CD4-positive, alpha-beta T cell treated with Interferon alpha-2 for 1 hour (primary cell): ENCODE measurements at places on chromosomes 6 and 20.

DNA sequence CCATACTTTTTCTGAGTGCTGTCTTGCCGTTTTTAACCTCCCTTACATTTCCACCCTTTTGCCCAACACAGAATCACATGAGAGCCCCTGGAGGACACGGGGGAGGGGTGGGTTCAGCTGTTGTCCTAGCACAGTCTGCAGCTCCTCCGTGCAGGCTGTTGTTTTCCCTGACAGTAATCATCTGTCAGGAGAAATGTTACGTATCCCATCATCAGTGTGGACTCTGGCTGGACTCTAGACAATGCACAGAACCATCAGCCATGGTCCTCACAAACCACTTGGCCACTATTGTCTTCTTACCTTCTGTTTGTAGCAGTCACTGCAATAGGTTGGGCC lies 92.1 kb downstream of the RIN2 start:
- no peak for DNase-seq

GRCh38 chr20:16703570-16703969 lies 26.3 kb upstream of the SNRPB2 start:
- no peak for DNase-seq

DNA sequence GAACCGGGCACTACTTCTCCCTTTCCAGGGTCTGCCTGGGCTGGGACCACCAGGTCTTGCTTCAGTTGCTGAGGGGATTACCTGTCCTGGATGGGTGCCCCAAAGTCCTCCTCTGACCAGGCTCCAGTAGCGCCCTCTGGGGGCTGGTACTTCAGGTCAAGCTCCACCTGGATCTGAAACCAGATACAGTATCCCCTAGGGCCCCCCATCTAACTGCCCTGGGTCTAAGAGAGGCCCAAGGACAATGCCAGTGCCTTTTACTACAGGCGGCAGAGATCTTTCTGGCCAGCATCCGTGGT lies 11.2 kb upstream of the SPAG4 start:
- peak; percentile 23 for DNase-seq

GRCh38 chr6:23179994-23180393 lies 610.6 kb downstream of the HDGFL1 start:
- DNase-seq, result no peak

DNA sequence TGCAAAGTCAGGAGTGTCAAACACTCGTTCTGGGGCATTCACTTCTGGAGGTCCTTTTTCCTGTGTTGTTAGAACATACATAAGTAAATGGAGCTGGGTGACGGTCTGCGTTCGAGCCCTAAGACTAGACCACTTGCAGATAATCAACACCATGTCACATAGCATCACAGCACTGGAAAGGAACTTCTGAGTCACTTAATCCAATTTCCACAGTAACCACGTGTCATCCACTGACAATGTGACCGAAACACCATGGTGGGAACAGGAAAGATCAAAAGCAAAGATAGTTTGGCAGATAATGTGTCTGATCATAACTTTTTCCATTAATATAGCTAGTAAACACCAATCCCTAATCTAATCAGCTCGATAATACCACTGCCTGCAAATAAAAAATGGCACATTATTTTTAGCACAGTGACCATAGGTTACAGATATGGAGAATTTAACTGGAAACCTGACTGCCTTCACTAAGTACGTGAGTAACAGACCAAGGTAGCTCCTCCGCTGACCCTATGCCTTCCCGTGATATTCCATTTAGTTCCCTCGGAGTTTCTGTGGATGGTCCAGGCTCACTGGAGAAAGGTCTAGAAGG lies 34.8 kb downstream of the WRNIP1 start:
- no peak for DNase-seq

DNA sequence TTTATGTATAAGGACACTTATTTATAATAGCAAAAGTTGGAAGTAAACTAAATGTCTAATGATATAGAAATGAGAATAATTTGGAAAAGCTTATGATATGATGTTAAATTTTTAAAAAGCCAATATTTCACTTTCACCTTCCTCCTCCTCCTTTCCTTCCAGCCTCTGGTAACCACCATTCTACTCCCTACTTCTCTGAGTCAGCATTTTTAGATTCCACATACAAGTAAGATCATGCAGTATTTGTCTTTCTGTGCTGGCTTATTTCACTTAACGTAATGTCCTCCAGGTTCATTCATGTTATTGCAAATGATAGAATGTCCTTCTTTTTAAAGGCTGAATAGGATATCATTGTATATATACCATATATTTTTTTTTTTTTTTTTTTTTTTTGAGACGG lies 180.2 kb downstream of the RNF144B start:
- DNase-seq, result no peak

- no peak for DNase-seq
Measured at GRCh38 chr6:89916136-89916920, 22.1 kb downstream of the GJA10 start.

- no peak for DNase-seq
Measured at GRCh38 chr20:33475381-33476152, 14.3 kb upstream of the CBFA2T2 start.

DNA sequence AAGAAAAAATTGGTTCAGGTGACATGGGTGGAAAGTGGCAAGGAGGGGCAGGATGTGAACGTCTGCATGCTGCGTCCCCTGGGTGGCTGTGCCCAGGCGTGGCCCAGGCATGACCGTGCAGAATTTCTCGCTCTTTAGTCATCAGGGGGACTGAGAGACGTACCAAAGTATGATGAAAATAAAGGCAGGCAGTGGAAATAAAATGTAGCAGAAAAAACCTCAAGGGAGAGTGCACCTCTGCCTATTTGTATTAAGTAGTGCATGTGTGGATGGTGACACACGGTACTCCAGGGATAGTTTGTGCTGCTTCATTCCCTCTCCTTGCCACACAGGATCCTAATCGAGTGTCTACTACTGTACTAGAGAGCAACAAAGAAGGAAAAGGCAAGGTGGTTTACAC lies 81.1 kb downstream of the ATP9A start:
- DNase-seq, result no peak

DNA sequence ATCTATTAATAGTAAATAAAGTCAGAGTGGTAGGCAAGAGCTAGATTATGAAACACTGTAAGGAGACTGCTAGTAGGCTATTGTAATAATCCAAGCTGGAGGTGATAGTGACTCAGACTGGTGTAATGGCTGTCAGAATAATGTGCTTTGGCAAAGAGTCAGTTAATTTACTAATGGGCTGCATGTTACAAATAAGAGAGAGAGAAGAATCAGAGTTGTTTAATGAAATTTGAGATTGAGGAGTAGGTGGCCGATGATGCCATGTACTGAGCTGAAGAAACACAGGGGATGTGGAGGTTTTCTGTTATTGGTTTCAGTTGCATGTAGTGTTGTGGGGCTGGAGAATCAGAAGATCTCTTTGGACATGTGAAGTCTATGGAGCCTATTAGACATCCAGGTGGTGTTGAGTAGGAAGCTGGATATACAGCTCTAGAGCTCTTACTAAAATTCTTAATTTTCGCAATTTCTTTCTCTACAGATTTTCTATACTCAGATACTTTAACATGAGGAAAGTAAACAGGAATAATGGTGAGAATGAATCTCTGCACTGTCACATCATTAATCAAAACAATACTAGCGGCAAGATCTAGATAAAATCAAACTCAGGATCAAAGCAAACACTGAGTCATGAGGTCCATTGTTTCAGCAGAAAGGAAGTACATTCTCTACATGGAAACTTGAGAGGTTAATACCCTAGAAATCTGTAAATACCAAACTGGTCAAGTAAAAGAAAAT lies 167.7 kb downstream of the SIM1 start:
- no peak for DNase-seq

GRCh38 chr6:165830761-165831160 lies 167.7 kb upstream of the PDE10A start:
- no peak for DNase-seq

DNA sequence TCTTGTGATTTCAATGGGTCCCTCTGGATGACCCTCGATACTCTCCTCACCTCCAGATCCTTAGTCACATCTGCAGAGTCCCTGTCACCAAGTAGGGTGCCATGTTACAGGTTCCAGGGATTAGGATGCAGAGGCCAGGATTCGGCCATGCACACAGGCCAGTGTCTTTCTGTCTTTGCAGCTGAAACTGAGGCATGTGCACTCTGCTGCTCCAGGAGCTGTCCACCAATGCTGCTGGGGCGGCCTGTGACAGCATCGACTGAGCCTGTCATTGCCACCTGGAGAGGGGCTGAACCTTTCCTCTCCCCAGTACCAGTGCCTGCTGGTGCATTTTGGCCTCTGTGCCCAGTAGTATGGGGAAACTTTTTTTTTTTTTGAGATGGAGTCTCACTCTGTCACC lies 4.4 kb upstream of the RBM38 start:
- DNase-seq, result no peak

- DNase-seq, result no peak
Measured at GRCh38 chr6:166008441-166009369, 158.9 kb downstream of the TBXT start.

DNA sequence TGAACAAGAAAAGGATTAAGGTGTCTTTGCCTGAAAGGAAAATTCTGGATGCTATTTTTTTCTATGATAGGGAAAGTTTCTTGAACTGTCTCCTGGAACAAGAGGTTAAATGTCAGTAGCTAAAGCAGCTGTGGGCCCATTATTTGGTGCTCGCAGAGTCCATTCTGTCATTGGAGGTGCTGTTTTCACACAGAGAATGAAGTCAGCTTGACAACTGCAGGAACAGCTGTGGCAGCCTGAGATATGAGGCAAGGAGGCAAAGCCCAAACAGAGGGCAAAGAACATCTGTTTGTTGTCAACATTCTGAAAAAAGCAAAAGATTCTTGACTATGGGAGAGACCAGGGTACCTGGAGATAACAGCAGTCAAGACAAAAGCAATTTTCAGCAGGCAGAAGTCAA lies 548.2 kb downstream of the KIF16B start:
- DNase-seq, result no peak

DNA sequence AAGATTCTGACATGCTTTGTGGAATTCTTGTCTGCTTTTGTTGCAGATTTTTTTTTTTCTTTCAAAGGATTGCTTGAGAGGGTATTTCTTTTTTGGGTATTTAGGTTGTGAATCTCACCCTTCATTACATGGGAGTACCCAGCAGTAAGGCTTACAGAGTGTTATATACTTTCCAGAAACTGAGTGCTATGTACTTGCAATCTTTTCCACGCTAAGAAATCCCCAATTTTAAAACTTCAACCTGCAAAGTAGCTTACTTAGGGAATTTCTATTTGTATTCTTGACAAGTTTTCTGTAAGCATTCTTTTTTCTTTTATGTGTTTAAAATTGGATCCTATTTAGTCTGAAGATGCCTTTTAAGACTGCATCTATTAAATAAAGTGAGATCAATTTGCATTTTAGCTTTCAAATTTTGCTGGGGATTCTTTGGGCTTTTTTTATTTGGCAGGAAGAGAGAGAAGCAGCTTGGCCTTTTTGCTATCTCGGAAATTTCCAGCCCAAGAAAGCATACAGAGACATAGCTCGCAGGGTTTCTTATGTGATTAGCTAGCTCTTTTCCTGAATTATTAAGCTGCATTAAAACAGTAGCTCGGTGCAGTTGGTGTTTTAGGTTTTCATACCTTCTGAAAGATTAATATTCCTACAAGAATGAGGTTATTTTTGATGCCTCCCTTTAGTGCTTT lies 42.6 kb downstream of the KCNS1 start:
- no peak for DNase-seq

DNA sequence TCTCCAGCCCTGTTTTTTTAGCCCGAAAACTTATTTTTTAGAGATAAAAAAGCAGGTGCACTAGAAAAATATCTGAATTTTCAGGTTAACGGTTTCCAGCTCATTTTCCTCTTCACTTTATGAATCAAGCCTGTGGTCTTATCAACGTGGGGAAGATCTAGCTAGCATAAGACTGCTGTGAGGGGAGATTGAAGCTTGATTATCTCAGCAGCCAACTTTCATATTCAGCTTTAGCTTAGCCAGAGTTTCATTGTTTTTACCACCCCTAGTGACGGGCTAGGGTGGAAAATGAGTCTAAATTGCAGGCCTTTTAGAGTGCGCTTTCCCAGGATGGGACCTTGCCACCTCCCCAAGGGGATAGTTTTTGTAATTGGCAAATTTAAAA lies 11.9 kb upstream of the RBM38 start:
- no peak for DNase-seq

GRCh38 chr20:4141291-4142240 lies 126.2 kb upstream of the RNF24 start:
- DNase-seq, result no peak

- DNase-seq, result no peak
Measured at GRCh38 chr20:36465109-36466080, 75.9 kb upstream of the MYL9 start.

DNA sequence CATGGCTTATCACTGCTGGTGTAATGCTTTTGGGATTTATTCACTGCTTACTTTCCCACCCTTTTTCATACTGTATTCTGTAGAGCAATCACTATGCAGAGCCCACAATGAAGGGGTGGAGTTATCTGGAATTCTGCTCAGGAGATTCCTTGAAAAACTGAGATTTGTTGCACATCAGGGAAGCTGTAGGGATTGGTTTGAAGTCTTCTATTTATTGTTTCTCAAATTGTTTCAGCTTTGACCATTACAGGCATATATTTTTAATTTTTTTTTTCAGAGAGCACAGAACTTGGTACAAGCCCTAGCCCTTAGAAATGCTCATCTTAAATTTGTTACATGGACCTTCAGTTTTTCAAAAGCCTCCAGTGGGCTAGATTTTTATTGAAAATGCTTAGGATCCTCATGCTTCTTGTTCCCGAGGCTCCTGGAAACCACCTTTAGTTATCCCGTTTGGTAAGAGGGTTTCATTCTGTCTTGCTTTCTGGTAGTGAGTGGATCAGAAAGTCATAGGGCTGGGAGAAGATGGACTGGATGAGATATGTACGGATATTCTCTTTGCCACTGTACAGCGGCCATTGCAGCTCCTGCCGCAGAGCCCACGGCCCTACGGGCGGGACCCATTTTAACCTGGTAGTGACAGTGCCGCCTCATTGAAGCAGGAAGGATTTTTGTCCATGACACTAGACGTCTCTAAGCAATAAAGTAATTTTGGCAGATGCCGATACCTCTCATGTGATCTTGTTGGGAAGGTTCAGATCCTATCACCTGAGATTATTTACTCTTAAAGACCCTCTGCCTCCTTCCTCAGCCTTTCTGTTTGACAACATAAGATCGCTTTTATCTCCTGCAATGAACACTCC lies 45.3 kb upstream of the ZNF184 start:
- DNase-seq, result no peak

DNA sequence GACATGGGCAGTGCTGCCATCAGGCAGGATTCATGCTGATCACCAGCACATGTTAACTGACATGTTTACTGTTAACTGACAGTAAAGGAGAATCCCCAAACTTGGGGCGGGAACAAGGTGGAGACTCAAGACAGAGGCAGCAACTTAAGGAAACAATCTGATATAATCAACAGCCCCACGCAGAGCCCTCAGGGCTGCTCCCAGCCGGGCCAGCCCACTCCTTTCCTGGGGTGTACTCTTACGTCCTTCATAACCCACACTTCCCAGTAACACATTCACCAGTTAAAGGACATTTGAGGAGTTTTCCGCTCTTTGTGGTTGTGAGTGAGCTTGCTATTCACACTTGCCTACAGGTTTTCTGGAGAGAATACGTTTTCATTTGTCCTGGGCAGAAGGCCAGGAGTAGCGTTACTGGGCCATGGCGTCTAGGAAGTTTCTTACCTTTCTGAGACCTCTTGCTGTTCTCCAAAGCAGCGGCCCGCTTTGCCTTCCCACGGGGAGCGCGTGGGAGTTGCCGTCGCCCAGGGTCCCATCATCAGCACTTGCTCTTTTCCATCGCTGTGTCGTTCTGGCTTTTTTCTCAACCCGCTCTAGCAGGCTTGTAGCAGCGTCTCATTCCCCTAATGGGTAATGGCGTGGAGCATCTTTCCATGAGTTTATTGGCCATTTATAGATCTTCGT lies 56.4 kb downstream of the FOXF2 start:
- no peak for DNase-seq

- no peak for DNase-seq
Measured at GRCh38 chr6:4615891-4616290, 160.3 kb upstream of the CDYL start.
